Thoracic aorta (tissue), 2 donors: ENCODE measurements at places on chromosomes 16 and 17.
A peak's percentile ranks its signal among the peaks of the same experiment; 100 is the strongest.

- no peak for DNase-seq
- no peak overlapping the region for H3K4me3 ChIP-seq
- no peaks in the 10 kb centered on the region for H3K36me3 ChIP-seq
- H3K27ac ChIP-seq = no peak overlapping the region
- no peaks in the 10 kb centered on the region for H3K27me3 ChIP-seq
- H3K4me1 ChIP-seq = no peaks in the 10 kb centered on the region
Observed at GRCh38 chr17:28141313-28141712, 98.8 kb downstream of the NLK start.

- no peak overlapping the region for H3K27ac ChIP-seq
- H3K4me3 ChIP-seq = no peak overlapping the region
- H3K36me3 ChIP-seq = no peaks in the 10 kb centered on the region
- H3K27me3 ChIP-seq = no peaks in the 10 kb centered on the region
- no peak for DNase-seq
Observed at GRCh38 chr17:66578781-66579489, 256.0 kb upstream of the CACNG5 start.

- no peaks in the 10 kb centered on the region for H3K27me3 ChIP-seq
- H3K27ac ChIP-seq = no peak overlapping the region
- peak overlapping the region; percentile 73 for H3K4me3 ChIP-seq
Observed at GRCh38 chr17:19744922-19745757, 3.0 kb downstream of the ALDH3A1 start.

GRCh38 chr17:10649602-10650001, 7.5 kb downstream of the MYH3 start:
- H3K4me3 ChIP-seq = no peak overlapping the region
- no peaks in the 10 kb centered on the region for H3K27me3 ChIP-seq
- no peak overlapping the region for H3K27ac ChIP-seq
- DNase-seq = no peak
- no peaks in the 10 kb centered on the region for H3K4me1 ChIP-seq

GRCh38 chr17:65931246-65932149, 260.4 kb downstream of the CEP112 start:
- H3K27ac ChIP-seq = no peak overlapping the region
- no peaks in the 10 kb centered on the region for H3K27me3 ChIP-seq
- no peak for DNase-seq

- no peaks in the 10 kb centered on the region for H3K36me3 ChIP-seq
- DNase-seq = no peak
- no peak overlapping the region for H3K4me3 ChIP-seq
- peak overlapping the region; percentile 69 for H3K27ac ChIP-seq
- H3K27me3 ChIP-seq = no peaks in the 10 kb centered on the region
Observed at GRCh38 chr17:19703828-19704613, 12.4 kb downstream of the SLC47A2 start.

- peak overlapping the region; percentile 64 for H3K27ac ChIP-seq
- H3K36me3 ChIP-seq = no peaks in the 10 kb centered on the region
Observed at GRCh38 chr17:49779739-49780231, 8.7 kb upstream of the KAT7 start.

GRCh38 chr17:21198411-21198810, 15.6 kb downstream of the TMEM11 start:
- H3K27me3 ChIP-seq = no peaks in the 10 kb centered on the region
- H3K36me3 ChIP-seq = peaks cover 13% of the 10 kb centered on the region
- no peak overlapping the region for H3K4me3 ChIP-seq
- DNase-seq = no peak

DNA sequence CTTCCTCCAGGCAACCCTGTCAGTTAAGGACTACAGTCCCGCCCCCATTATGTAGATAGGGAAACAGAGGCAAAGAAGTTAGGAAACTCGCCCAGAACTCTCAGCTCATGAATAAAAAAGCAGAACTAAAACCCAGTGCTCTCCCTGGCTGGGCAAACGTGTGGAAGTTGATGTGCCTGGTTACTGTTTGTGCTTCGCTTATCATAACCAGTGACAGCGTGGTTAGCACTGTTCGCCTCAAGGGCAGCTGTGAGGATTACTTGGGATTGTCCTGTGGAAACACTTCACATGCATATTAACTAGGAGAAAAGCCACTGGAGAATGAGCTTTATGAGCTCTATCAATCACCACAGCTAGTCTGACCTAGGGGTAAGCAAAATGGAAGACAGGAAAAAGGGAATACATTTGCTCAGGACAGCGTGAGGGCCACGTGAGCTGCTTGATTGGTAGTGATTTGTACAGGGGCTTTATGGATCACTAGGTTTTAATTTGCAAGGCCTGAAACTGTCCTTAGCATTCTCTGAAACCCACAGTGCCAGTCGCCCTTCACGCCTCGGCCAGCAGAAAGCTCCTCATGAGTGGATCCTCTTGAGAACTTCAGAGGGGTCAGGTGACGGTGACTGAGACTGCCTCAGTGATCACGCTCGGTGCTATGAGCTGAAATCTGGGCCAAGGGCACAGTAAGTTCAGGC, 19.9 kb downstream of the CYB5D2 start:
- H3K27ac ChIP-seq = peak overlapping the region; percentile 77
- H3K27me3 ChIP-seq = no peaks in the 10 kb centered on the region
- no peak for DNase-seq
- H3K4me3 ChIP-seq = no peak overlapping the region
- peaks cover 28% of the 10 kb centered on the region for H3K4me1 ChIP-seq

- H3K27me3 ChIP-seq = no peaks in the 10 kb centered on the region
- H3K4me3 ChIP-seq = no peak overlapping the region
- H3K4me1 ChIP-seq = no peaks in the 10 kb centered on the region
- DNase-seq = no peak
Observed at GRCh38 chr16:81841722-81842121, 62.6 kb downstream of the PLCG2 start.

- peaks cover 60% of the 10 kb centered on the region for H3K4me1 ChIP-seq
- peak overlapping the region; percentile 84 for H3K27ac ChIP-seq
- DNase-seq = no peak
- H3K36me3 ChIP-seq = peaks cover 9% of the 10 kb centered on the region
- H3K4me3 ChIP-seq = peak overlapping the region; percentile 87
- H3K27me3 ChIP-seq = no peaks in the 10 kb centered on the region
Observed at GRCh38 chr16:55479430-55480140, 587 bp downstream of the MMP2 start.

DNA sequence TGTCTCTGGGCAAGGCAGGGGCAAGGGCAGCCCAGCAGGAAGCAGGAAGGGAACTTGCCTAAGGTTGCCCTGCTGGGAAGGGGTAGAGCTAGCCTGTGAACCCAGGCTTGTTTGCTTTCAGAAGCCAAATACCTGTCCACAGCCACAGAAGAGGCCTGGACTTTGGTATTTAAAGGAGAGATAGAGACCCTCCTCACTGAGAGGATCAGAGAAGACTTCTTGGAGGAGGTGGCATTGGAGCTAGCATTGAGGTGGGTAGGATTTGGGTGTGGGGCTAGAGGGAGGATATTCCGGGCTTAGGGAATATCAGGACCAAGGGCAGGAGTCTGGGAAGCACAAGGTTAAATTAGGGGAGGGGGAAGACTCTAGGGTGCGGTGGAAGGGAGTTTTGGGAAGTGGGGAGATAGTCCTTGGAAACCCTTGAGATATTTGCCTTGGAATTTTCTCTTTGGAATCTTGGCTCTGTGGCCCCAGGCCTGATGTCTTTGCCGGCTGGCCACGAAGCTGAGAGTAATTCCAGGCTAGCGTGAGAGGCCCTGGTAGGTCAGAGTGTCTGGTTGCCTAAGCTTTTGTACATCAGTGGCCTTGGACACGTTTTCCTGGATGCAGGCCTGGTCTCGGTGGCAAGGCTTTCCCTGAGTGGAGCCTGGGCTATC, 13.1 kb upstream of the ETV4 start:
- H3K27ac ChIP-seq = no peak overlapping the region
- no peak overlapping the region for H3K4me3 ChIP-seq
- H3K4me1 ChIP-seq = no peaks in the 10 kb centered on the region
- DNase-seq = no peak
- no peaks in the 10 kb centered on the region for H3K36me3 ChIP-seq
- H3K27me3 ChIP-seq = no peaks in the 10 kb centered on the region

- peaks cover 7% of the 10 kb centered on the region for H3K36me3 ChIP-seq
- no peaks in the 10 kb centered on the region for H3K4me1 ChIP-seq
- no peak overlapping the region for H3K4me3 ChIP-seq
- no peak for DNase-seq
- no peaks in the 10 kb centered on the region for H3K27me3 ChIP-seq
Observed at GRCh38 chr16:68884401-68884800, 41.1 kb downstream of the TANGO6 start.

GRCh38 chr16:2178321-2179106, 17.9 kb downstream of the CASKIN1 start:
- H3K27ac ChIP-seq = no peak overlapping the region
- H3K4me1 ChIP-seq = no peaks in the 10 kb centered on the region
- H3K36me3 ChIP-seq = peaks cover 29% of the 10 kb centered on the region
- H3K27me3 ChIP-seq = no peaks in the 10 kb centered on the region
- no peak for DNase-seq

GRCh38 chr16:54266363-54266955, 20.1 kb downstream of the IRX3 start:
- no peaks in the 10 kb centered on the region for H3K27me3 ChIP-seq
- H3K4me1 ChIP-seq = no peaks in the 10 kb centered on the region
- no peaks in the 10 kb centered on the region for H3K36me3 ChIP-seq
- H3K27ac ChIP-seq = no peak overlapping the region

DNA sequence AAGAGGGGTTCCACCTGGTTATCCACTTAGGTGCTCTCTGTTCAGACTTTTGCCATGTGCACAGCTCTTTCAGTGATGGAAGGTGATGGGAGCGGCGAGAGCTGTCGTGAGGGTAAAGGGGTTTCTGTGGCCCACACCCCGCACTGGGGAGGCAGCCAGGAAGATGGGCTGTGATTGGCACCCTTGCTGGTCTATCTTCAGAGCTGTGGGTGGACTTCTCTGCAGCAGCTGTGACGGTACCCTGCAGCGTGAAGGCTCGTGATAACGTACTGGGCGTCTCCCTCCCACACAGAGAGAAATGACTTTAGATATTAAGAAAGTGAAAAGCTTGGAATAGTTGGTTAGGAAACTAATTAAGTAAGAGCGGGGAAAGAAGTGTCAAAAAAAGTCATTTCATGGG, 45.8 kb downstream of the MPRIP start:
- H3K4me3 ChIP-seq = no peak overlapping the region
- H3K4me1 ChIP-seq = peaks cover 7% of the 10 kb centered on the region
- no peak for DNase-seq
- no peak overlapping the region for H3K27ac ChIP-seq
- H3K27me3 ChIP-seq = no peaks in the 10 kb centered on the region
- H3K36me3 ChIP-seq = no peaks in the 10 kb centered on the region

GRCh38 chr17:27598337-27599050, 32.5 kb upstream of the LGALS9 start:
- H3K4me3 ChIP-seq = no peak overlapping the region
- DNase-seq = no peak
- H3K4me1 ChIP-seq = no peaks in the 10 kb centered on the region
- H3K27me3 ChIP-seq = no peaks in the 10 kb centered on the region
- H3K27ac ChIP-seq = no peak overlapping the region
- H3K36me3 ChIP-seq = no peaks in the 10 kb centered on the region

DNA sequence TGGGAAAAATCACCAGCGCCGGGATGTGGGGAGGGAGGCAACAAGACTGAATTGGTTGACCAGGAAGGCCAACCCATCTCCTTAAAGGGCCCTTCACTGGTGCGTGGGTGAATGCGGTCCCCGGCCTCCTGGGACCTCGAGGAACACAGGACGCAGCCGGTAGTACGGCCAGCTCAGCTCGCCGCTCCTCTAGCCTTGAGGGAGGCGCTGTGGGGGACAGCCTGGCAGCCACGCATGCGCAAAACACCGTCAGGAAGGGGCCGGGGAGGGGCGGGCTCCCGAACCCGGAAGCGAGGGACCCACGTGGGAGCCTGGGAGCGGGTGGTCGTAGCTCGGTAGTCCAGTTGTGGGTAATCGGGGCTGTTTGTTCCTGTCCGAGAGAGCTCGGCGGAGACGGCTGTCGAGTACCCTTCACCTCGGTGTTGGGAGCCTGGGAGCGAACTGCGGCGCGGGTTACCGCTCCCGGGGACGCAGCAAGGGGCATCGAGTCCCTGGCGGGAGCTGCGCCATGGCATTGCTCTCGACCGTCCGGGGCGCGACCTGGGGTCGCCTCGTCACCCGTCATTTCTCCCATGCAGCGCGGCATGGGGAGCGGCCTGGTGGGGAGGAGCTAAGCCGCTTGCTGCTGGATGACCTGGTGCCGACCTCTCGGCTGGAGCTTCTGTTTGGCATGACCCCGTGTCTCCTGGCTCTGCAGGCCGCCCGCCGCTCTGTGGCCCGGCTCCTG, at the start of gene MRM1:
TSS of gene MRM1 (plus strand) at position 281 of the 727 bp plus-strand sequence. CDS start at position 509, 228 bp downstream.
- H3K36me3 ChIP-seq = no peaks in the 10 kb centered on the region
- H3K4me3 ChIP-seq = peak within 1 kb of the TSS; percentile 79
- no peaks in the 10 kb centered on the region for H3K27me3 ChIP-seq
- peak; percentile 82 for DNase-seq

- no peaks in the 10 kb centered on the region for H3K36me3 ChIP-seq
- DNase-seq = no peak
- no peaks in the 10 kb centered on the region for H3K27me3 ChIP-seq
- H3K27ac ChIP-seq = no peak overlapping the region
- no peaks in the 10 kb centered on the region for H3K4me1 ChIP-seq
Observed at GRCh38 chr17:67588326-67588725, 129.4 kb upstream of the NOL11 start.

DNA sequence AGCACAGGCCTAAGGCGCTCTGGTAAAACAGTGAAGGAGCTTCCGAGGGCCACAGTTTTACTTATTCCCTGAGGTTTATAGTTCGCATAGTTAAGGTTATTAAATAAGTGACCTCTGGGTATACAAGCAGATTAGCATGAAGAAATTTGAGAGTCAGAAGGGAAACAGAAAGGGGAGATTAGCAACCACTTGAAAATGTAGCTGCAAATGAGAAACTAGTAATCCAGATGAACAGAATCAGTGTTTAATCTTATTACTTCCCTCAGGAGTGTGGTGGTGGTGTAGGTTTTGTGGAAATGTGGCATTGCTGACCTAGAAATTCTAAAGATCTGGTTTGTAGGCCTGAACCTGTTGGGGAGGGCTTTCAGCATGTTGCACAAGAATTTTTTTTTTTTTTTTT, 130.4 kb downstream of the CCDC182 start:
- no peaks in the 10 kb centered on the region for H3K4me1 ChIP-seq
- DNase-seq = no peak
- no peaks in the 10 kb centered on the region for H3K27me3 ChIP-seq
- H3K27ac ChIP-seq = no peak overlapping the region
- H3K4me3 ChIP-seq = no peak overlapping the region
